ENCODE measurements at places on chromosomes 12 and 14.

DNA sequence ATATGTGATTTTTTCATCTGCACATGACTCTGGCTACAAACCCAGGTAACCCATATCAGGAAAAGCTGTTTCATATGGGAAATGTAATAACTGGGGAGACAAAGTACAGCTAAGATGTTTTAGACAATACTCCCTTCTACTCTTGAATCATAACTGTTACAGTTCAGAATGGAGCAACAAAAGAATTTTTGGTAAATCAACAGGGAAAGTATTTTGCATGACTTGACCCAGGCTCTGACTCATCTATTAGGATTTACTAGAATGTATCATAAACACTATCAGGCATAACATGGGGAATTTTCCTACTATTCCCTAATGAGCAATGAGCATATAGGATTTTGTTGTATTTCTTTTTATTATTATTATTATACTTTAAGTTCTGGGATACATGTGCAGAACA is 553.0 kb downstream of the SLC16A7 start:
- DNase-seq, result no peak

DNA sequence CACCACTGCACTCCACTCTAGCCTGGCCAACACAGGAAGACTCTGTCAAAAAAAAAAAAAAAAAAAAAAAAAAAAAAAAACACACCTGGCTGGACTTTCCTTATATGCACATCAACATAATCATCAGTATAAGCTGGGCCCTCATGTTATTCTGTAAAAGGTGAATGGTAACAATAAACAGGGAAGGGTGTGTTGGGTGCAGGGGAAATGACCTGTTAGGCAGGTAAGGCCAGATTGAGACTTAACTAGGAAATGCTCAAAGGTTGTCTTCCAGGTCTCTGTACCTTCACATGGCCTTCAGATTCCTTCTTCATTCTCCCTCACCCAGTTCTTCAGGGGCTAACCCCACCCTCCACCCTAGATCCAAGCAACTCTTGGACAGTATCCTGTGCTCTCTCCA is 47.5 kb downstream of the ESR2 start:
- DNase-seq, result no peak

DNA sequence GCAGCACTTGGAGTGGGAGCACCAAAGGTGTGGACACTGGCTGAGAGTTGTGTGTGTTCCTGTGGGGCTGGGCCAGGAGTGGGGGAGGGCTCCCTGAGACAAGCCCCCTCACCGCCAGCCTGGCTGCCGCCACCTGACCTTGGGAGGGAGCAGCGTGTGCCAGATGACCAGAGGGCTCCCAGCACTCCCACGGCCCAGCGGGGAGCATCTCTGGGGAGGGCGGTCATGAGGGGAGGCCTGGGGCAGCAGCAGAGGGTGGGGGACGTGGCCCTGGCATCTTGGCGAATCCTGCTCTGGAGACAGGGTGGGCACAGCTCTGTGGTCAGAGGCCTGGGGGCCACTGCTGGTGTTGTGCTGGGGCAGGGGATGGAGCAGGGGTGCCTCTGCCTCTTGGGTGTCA is 10.7 kb downstream of the CEP170B start:
- DNase-seq, result no peak

- DNase-seq, result no peak
These were observed 19.7 kb upstream of the INF2 start for GRCh38 chr14:104669697-104670096.

DNA sequence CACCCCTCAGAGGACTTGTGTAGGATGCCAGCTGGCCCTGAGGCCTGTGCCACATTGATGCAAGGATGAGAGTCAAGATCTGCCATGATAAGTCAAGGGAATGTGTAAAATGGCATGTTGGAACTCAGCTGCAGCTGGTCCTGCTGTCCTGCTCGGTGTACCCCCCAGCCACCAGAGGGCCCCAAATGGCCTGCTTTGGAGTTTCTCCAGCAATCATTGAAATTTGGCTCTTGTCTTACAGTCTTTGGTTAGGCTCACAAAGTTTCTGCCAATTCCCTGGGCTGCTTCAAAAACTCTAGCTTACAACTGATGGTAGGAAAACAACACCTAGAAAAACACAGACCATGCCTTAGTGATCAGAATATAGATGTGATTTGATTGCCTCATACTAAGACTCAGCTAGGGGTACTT is 76.8 kb downstream of the HSD17B6 start:
- DNase-seq, result peak; percentile 24

DNA sequence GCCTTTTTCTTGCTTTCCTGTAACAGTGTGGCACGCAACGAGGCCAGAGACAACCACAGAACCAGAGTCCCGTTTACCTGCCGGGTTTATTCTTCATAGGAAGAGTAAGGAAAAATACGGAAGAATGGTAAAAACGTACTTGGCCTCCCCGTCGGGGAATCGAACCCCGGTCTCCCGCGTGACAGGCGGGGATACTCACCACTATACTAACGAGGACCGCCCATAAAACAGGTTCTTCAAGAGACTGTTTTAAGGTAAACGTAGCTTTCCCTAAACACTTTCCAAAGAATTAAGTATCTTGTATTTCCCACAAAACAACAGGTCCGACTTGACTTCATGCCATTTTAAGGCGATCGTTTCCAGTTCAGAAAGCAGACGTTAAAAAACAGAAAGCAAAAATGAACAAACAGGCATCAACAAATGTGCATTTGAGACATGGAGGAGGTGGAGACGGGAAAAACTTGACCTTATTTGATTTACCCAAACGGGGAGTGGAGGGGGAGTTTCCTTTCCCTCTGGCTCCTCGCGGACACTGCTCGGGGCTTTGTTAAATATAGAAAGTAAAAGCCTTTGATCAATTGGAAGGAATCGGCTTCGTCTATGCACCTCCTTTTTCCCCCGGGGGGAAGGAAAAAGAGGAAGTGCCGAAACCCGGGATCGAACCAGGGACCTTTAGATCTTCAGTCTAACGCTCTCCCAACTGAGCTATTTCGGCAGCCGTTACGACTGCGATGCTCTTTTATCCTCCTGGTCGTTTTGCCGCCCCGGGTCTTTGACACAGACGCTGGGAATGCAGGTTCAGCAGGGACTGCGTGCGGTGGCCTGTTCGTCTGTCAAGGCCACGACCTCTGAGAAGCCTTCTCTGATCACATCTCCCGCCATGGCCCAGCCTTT is 13.0 kb upstream of the UBC start:
- DNase-seq, result peak; percentile 89

DNA sequence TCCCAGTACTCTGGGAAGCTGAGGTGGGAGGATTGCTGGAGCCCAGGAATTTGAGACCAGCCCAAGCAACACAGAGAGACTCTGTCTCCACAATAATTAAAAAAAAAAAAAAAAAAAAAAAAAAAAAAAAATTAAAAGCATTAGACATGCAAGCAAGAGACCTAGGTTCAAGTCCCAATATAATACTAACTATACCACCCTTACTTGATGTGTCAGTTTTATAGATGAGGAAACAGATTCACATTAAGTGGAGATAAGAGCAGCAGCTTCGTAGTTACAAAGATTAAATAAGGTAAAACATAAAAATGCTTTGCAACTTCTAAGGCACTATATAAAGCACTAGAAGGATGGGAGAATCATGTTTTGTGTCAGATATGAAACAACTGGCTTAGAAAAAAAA is 9.1 kb downstream of the PPTC7 start:
- DNase-seq, result no peak

DNA sequence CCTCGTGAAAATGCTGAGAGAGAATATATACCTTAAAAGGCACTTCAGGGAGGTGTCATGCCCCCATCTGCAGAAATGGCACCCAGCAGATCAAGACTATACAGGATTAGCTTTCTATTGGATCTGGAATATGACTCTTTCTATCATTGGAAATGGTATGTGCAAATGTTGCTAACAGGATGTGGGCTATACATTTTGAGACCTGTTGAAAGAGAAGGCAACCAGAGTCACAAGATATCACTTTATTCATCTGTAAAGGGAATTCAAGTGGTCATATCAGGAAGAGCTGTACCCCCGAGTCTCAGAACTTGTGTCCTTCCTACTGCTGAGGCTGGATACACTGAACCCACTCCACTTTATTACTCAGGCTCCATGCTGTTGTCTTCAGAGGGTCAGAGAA is 46.1 kb upstream of the FRMD6 start:
- DNase-seq, result no peak

DNA sequence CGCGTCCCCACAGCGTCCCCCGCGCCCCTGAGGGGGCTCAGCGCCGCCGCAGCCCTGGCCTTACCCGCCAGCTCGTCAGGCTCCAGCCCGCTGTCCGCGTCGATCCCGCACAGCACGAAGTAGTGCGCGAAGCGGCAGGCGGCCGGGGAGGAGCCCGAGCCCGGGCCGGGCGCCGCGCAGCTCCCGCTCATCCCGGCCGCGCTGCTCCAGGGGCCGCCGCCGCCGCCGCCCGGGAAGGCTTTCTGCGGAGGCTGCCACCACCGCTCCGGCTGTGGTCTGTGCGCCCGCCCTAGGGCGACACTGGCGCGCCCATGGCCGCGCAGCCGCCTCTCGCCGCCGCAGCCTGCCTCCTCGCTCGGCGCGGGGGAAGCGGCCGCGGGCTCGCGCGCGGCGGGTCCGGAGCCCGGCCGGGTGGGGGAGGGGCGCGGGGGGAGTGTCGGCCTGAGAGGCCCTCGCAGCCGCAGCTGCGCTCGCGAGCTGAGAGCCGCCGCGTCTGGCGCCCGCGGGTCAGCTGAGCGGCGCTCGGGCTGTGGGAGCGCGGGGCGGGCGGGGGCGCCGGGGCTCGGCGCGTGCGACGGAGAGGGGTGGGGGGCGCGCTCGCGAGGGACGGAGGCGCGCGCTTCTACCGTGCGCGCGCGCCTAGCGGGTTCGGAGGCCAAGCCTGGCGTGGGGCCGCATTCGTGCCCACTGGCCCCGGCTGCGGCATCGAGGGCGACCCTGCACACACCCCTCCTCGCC is at the start of gene DENND5B:
DENND5B (minus strand) TSS at position 495 of the 738 bp plus-strand sequence; CDS start at position 191, 304 bp downstream.
- peak; percentile 50 for DNase-seq

DNA sequence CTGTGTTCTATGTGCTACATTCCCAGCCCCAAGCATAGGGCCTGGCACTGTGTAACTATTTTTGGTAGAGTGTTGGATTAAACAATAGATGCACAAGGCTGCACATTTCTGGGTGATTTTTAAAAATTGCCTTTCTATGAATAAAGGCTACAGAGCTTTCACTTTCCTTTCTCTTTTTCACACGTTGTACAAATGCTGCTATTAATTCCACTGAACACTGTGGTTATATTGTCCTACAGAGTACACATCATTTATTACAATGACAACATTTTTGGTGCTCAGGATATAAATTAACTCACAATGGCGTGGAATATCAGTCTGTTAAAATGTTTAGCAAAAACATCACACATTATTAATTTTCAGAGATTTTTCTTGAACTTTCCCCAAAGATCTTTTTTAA is 3.6 kb upstream of the EML1 start:
- DNase-seq, result no peak

GRCh38 chr12:52010152-52010622 is 3.4 kb downstream of the TAMALIN start:
- no peak for DNase-seq

GRCh38 chr14:31138301-31138700 is 69.3 kb downstream of the HECTD1 start:
- DNase-seq, result no peak

DNA sequence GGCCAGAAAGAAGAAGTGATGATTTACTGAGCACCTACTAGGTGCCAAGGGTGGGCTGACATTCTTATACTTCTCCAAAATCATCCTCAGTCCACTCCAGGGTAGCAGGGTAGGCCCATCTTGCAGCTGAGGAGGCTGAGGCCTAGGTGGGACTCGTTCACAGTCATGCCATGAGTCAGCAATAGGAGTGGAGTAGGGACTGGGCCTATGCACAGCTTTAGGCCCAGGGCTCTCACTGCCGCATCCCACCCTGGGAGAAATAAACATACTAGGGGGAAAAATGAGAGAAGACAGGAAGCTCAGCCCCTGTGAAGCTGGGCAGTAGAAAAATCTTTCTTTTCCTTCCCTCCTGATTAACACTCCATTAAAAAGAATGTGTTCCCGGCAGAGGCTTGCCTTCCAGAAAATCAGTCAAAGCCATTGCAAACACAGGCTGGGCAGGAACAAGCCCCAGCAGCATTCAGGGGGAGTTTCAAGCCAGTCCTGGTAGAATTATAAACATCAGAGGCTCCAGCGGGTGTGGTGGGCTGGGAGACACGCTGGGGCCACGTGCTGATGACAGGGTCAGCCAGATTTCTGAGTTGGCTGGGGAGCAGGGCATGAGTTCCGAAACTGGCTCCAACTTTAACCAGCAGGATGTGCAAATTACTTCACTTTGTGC is 1.8 kb downstream of the HSPB8 start:
- DNase-seq, result no peak

DNA sequence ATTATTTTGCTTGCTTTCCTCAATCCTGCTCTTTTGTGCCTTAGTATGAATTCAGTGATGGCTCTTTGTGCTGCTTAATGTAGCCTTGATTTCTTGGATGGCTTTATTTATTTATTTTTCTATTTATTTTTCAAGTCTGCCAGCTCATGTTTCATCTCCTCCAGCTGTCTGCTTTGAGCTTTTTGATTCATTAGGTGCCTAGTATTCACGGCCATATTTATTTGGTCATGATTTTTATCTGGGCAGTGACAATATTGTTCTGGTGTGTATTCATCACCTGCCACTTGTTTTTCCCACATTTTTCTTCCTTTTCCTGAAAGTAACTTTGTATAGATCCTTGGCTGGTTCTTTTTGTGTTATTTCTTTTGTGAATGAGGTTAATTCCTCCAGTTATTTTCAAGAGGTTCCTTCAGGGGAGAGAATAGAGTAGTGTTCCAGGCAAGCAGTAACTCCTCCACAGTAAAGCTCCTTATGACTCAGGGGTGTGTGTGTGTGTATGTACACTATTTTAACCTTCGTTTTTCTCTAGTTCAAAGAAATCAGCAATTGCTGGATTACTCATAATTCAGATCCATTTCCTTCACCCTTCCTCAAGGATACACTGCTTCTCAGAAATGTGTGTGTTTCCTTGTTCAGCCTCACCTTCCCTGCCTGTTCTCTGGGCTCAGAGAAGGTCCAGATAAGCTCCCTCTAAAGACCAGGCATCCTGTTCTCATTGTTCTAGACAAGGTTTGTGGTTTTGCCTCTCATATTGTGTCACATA is 51.6 kb upstream of the PMCH start:
- no peak for DNase-seq

DNA sequence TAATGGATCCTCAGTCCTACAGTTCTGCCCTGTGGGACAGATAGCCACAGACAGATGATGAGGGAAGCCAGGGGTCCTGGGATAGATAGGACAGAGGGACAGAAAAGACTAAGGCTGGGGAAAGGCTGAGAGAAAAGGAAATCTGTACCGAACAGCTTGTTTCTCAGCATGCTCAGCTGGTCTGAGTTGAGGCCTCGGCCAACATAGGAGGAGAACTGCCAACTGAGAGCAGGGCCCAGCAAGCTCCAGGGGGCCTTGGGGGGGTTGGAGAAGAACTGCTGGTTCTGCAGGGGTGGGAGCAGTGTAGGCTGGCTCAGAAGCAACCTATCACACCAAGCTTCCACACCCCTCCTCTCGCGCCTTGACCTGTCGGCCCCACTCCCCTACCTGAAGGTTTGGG is 10.1 kb downstream of the IL23A start:
- no peak for DNase-seq

- no peak for DNase-seq
These were observed 62.4 kb downstream of the PRKAB1 start for GRCh38 chr12:119730381-119730780.

DNA sequence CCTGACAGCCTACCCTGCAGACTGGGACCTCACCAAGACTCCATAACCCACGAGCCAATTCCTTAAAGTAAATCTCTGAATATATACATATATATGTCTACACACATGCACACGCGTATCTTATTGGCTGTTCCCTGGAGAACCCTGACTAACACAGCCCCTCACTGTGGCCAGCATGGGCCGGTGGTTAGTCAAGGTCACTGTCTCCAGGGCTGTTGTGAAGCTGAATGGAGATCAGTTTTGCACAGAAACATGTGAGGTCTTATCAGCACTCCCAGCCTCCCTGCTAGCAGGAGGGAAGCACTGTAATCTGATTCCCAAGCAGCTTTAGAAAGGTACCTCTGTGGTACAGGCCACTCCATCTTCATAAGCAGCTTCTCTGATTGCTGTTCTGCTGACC is 46.6 kb upstream of the PLEKHG6 start:
- DNase-seq, result no peak

Measured in prostate gland (tissue), 2 donors.